Effector memory CD8-positive, alpha-beta T cell (primary cell): ENCODE measurements at places on chromosomes 16 and 17.

- H3K4me1 ChIP-seq, result no peaks in the 10 kb centered on the region
- no peak for DNase-seq
- no peaks in the 10 kb centered on the region for H3K27me3 ChIP-seq
- no peak overlapping the region for H3K4me3 ChIP-seq
- no peak overlapping the region for H3K27ac ChIP-seq
Measured at GRCh38 chr17:55324296-55324978, 59.7 kb downstream of the HLF start.

DNA sequence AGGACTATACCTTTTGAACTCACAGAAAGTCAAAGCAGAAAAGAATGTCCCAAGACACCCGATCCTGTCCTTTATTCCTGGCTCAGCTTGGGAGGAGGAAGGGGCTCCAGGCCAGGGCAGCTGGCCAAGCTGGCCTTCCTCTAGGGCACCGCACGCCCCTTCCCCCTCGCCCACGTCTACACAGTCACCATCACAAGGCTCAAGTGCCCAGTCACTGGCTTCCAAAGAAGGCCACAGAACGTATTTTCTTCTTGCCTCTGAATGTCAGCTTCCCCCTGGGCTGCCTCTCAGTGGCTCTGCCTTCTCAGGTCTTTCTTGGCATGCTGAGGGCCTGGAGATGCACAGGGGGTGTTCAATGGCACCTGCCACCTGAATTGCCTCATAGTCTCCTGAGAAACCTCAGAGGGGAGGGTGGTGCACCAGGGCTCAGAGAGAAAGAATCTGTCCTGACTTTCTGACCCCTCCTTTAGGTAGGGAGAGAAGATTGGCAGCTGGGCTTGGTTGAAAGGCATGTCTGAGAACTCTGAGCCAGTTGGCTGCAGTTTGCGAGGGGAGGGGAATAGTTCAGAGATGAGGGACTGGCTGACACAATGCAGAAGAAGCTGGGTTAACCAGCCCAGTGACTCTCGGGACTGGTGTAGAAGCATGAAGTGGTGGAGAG, 2.1 kb downstream of the DHRS11 start:
- no peak for DNase-seq
- H3K36me3 ChIP-seq, result peaks cover 24% of the 10 kb centered on the region
- no peak overlapping the region for H3K4me3 ChIP-seq
- H3K27me3 ChIP-seq, result no peaks in the 10 kb centered on the region
- peaks cover 16% of the 10 kb centered on the region for H3K4me1 ChIP-seq

DNA sequence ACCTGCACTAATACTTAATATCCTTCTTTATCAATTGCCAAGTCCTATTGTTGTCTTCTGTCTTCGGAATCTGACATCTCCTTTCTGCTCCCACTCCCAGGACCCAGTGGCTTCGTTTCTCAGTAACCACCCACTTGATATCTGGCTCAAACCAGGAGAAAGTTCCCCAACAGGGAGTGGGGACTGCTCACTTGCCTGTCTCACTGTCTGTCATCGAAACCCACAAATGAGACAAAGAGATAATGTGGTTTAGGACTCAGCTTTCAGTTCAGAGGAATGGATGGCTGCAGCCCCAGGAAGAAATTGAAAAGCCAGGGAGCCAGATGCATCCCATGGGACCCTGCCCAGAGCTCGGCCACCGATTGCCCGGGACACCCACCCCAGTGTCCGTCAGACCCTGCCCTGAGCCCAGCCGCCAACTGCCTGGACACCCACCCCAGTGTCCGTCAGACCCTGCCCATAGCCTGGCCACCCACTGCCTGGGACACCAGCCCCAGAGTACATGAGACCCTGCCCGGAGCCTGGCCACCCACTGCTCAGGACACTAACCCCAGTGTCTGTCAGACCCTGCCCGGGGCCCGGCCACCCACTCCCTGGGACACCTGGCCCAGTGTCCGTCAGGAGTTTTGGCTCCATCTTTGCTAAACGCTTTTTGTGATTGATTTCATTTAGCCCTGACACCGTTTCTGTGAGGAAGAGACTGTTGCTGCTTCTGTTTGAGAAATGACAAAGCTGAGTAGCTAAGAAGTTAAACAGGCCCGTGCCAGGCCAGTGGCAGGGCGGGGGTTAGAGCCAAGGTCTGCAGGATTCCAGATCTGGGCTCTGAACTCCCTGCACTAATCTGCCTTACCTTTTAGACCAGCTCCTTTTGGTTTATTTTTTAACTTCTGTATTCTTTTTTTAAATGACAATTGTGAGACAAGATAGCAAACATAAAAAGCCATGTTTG, 251.4 kb downstream of the PHKB start:
- no peaks in the 10 kb centered on the region for H3K36me3 ChIP-seq
- no peak overlapping the region for H3K27ac ChIP-seq
- H3K4me3 ChIP-seq, result no peak overlapping the region
- no peak for DNase-seq
- peaks cover 8% of the 10 kb centered on the region for H3K4me1 ChIP-seq
- H3K27me3 ChIP-seq, result no peaks in the 10 kb centered on the region

DNA sequence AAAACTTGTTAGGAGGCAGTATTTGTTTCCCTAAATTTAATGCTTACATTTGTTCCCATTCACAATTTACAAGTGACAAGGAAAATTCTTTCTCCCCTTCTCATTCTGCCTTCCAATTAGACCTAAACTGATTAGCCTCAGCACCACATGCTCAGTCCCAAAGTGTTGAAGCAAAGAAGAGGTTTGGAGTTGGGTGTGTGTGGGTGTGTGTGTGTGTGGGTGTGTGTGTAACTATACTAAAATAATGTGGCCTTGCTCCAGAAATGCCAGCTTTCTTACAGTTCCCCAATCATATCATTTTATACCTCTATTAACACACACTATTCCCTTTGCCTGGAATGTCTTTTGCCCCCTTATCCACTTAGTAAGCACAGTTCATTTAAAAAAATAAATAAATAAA, 6.9 kb upstream of the UTP6 start:
- no peaks in the 10 kb centered on the region for H3K4me1 ChIP-seq
- DNase-seq, result no peak
- no peak overlapping the region for H3K27ac ChIP-seq
- H3K27me3 ChIP-seq, result peaks cover 22% of the 10 kb centered on the region

DNA sequence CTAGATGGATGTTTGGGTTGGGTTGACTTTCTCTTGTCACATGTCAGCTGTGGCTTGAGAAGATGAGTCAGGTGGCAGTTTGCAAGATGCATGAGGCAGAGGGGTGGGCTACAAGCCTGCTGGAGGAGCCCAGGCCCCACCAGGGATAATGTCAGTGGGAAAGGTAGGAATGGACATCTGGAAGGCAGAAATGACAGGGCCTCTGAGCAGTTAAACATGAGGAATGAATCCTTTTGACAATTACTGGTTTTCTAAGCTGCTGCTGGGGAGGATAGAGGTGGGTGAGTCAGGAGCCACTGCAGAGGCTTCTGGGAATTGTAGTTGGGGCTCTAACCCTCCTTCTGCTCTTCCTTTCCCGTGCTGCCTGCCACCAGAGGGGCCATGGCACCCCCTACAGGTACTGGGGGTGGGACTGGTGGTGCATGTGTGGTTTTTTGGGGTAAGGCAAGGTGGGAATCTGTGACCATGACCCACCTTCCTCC, 15.7 kb downstream of the SLC52A1 start:
- no peak overlapping the region for H3K4me3 ChIP-seq
- H3K36me3 ChIP-seq, result peaks cover 31% of the 10 kb centered on the region
- H3K27me3 ChIP-seq, result no peaks in the 10 kb centered on the region
- H3K4me1 ChIP-seq, result peaks cover 6% of the 10 kb centered on the region
- no peak for DNase-seq

DNA sequence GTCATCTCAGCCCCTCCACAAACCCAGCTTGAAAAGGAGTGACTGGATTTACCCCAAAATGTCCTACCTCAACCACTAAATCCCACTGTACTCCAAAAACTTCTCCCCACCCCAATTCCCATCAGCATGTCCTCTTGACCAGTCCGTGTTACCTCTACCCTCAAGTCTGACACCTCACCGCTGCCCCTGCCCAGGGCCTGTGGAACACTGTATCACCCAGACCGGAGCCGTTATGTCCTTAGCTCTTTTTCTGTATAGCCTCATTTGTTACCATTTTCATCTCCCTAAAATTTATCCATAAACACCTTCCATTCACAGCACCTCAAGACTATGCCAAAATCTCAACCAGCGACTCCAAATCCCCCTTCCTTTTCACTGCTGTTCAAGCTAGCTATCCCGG, 2.4 kb downstream of the PHF23 start:
- DNase-seq, result no peak
- peaks cover 60% of the 10 kb centered on the region for H3K4me1 ChIP-seq
- H3K27me3 ChIP-seq, result no peaks in the 10 kb centered on the region
- peak overlapping the region; percentile 89 for H3K27ac ChIP-seq
- H3K4me3 ChIP-seq, result peak overlapping the region; percentile 99

GRCh38 chr16:89383095-89384003, 107.0 kb downstream of the ANKRD11 start:
- peak overlapping the region; percentile 72 for H3K4me3 ChIP-seq
- peak overlapping the region; percentile 90 for H3K27ac ChIP-seq
- H3K27me3 ChIP-seq, result no peaks in the 10 kb centered on the region
- peaks cover 77% of the 10 kb centered on the region for H3K4me1 ChIP-seq
- no peak for DNase-seq
- peaks cover 35% of the 10 kb centered on the region for H3K36me3 ChIP-seq

DNA sequence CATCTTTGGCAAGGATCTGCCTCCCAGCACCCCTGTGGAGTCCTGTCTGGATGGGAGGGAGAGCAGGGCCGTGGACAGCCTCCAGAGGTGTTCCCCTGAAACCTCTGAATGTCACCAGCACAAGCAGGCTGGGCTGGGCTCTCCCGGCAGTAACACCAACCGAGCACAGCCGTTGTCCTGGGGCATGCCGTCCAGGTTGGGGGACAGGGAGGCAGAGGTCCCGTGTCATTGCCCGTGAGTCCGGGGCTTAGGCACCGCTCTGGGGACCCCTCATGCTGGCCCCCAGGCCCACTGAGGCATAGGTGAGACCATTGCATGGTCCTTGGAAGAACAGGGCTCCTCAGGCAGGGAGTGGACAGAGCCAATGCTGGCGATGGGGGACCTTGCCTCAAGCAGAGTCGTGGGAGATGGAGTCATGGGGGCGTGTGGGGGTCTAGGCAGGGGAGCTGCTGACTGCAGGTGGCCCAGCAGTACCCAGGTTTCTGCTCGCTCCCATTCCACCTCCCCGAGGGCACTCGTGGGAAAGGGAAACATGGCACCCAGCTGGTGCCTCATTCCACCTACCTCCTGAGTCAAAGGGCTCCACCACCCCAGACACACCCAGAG, 17.5 kb downstream of the ENDOV start:
- H3K36me3 ChIP-seq, result no peaks in the 10 kb centered on the region
- peaks cover 1% of the 10 kb centered on the region for H3K4me1 ChIP-seq
- H3K27me3 ChIP-seq, result no peaks in the 10 kb centered on the region
- no peak for DNase-seq
- H3K4me3 ChIP-seq, result no peak overlapping the region
- no peak overlapping the region for H3K27ac ChIP-seq

DNA sequence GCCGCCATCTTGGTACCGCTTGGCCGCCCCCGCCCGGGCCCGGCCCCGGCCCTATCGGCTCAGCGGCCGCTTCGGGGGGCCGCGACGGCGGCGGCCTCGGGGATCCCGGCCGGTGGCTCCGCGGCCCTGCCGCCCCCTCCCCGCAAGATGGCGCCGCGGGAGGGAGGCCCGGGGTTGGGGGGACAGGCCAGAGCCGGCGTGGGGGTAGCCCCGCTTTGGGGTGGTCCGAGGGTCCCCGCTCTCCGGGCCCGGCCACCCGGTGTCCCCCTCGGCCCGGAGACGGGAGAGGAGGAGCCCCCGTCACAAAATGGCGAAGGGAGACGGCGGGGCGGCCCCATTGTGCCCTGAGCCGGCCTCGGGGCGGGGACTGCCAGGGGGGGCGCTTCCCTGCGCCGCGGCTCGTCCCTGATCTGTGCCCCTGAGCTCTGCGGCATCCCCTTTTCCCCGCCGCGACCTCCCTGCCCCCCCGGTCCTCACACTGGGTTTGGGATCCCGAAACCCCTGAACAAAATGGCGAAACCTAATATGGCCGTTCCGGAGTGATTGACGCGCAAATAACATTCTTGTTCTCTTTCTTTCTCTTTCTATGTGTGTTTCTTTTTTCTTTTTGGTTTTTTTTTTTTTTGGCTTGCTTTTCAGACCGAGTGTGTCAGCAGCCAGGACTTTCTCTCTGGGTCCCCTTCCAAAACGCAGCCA, 986 bp downstream of the HAPSTR1 start:
- no peaks in the 10 kb centered on the region for H3K27me3 ChIP-seq
- peaks cover 69% of the 10 kb centered on the region for H3K36me3 ChIP-seq
- H3K4me1 ChIP-seq, result peaks cover 45% of the 10 kb centered on the region
- H3K4me3 ChIP-seq, result peak overlapping the region; percentile 97
- peak overlapping the region; percentile 99 for H3K27ac ChIP-seq

- no peaks in the 10 kb centered on the region for H3K4me1 ChIP-seq
- H3K27me3 ChIP-seq, result no peaks in the 10 kb centered on the region
- H3K36me3 ChIP-seq, result no peaks in the 10 kb centered on the region
- DNase-seq, result no peak
Measured at GRCh38 chr17:70238646-70239045, 69.3 kb downstream of the KCNJ2 start.

DNA sequence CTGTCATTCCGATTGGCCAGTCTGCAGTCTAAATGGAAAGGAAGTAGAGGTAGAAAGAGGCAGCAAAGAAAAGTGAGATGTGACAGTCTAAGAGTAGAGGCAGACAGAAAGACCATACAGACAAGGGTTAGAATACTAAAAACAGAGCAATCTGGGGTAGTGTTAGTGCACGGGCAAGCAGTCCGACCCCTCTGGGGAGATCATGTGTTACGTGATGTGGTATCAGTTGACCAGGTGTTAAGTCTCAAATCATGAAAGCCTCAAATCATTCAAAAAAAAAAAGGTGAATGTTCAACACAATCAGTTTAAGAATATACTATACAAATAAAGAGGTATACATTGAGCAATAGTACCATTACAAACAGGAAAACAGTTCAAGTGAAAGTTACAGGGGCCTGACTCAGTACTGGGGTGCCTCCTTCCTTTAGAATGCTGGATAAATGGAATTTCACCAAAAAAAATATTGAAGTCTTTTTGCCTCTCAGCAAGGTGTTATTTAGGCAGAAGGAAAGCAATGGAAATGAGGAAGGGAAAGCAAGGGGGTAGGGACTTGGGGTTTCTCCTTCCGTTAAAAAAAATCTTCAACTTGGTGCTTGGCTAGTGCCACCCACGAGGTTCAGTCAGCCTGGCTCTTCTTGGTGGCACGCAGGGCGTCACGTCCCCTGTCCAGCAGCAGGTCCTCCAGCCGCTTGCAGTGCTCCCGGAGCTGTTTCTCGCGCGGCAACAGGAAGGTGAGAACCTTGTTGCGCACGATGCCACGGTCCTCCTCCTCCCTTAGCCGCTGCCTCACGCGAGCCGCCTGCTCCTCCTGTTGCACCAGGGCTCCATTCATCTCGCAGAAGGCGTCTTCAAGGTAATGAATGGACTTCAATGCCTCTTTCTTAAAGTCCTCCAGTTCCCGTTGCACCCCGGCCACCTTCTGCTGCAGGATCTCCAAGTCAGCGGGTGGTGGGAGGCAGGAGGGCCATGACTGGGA, 616 bp downstream of the CCDC182 start:
- H3K27ac ChIP-seq, result no peak overlapping the region
- H3K4me3 ChIP-seq, result no peak overlapping the region
- H3K4me1 ChIP-seq, result peaks cover 9% of the 10 kb centered on the region
- no peaks in the 10 kb centered on the region for H3K36me3 ChIP-seq

GRCh38 chr16:595942-596735, 6.3 kb downstream of the RAB40C start:
- peaks cover 18% of the 10 kb centered on the region for H3K36me3 ChIP-seq
- H3K27me3 ChIP-seq, result no peaks in the 10 kb centered on the region
- H3K4me1 ChIP-seq, result peaks cover 36% of the 10 kb centered on the region
- peak overlapping the region; percentile 41 for H3K4me3 ChIP-seq
- DNase-seq, result no peak

GRCh38 chr17:73364155-73364522, 52.3 kb upstream of the CDC42EP4 start:
- DNase-seq, result no peak
- no peak overlapping the region for H3K27ac ChIP-seq
- no peaks in the 10 kb centered on the region for H3K4me1 ChIP-seq
- peaks cover 3% of the 10 kb centered on the region for H3K36me3 ChIP-seq
